ENCODE measurements at places on chromosomes 12 and 14.

DNA sequence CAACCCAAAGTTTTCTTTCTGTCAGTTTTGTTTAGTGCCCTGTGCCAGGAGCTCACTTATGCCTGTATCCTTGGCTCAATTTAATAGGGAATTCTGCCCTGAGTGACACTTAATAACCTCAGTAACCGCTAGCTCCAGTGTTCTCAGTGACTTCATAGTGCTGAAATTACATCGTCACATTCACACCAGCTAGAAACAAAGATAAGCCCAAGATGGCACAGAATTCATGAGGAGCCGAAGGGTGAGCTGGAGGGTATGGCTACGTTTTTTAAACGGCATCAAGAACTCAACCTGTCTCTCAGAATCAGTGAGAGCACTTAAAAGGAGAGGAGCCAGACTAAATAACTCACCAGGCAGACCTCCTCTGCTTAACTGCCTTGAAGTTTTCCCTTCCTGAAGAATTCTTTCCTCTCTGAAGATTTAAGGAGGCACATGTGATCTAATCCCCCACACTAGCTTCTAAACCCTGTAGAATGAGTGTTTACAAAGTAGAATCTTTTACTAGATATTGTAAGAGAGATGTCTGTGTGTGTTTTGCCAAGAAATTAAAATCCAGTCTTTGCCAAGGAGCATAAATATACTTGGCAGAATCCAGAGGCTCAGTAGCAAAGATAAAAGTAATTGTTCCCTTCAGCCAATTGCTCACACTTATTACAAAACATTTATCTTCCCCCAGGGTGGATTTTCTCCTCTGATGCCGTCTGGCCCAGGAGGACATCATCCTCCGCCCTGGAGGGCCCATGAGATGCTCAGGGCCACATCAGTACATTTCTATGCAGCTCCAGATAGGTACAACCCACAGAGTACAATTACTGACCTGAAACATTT, 37.3 kb downstream of the PTGER2 start:
- no peak for DNase-seq

DNA sequence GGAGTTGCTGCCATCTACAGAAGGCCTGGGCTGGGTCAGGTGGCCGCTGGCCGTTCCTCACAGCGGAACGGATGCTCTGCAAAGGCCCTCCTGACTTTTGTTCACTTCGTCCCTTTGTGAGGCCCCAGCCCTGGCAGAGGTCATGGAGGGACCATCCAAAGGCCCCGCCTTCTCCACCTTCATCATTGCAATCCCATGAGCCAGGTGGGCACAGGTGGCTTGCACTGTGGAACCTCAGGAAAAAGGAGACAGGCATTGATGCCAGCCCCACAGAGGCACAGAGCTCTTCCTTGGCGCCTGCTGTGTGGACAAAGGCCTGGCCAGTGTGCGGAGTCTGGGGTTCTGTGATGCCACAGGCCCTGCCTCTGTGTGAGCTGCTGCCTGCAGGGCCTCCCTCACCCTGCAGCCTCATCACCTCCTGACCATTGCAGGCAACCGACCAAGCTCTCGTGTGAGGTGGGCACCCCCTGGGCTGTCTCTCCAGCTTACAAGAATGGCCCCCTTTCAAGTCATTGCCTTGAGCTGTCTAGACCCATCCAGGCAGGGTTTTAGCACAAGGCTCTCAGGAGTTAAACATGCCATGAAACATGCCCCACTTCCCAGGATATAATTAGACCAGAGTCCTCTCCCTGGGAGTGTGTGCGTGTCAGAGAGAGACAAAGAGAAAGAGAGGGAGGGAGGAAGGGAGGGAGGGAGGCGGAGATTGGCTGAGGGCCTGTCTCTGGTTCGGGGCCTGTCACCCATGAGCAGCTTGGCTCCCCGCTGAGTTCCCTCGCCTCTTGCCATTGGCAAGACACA, 19.3 kb downstream of the NFKBIA start:
- DNase-seq, result peak; percentile 75

GRCh38 chr14:71716041-71716772, 216.0 kb upstream of the RGS6 start:
- no peak for DNase-seq

- no peak for DNase-seq
These were observed 2.3 kb upstream of the NAA30 start for GRCh38 chr14:57388067-57388466.

- DNase-seq, result no peak
These were observed 1.7 kb downstream of the PLEK2 start for GRCh38 chr14:67410313-67410712.

- DNase-seq, result no peak
These were observed 159.6 kb downstream of the CEP128 start for GRCh38 chr14:80781972-80782367.

DNA sequence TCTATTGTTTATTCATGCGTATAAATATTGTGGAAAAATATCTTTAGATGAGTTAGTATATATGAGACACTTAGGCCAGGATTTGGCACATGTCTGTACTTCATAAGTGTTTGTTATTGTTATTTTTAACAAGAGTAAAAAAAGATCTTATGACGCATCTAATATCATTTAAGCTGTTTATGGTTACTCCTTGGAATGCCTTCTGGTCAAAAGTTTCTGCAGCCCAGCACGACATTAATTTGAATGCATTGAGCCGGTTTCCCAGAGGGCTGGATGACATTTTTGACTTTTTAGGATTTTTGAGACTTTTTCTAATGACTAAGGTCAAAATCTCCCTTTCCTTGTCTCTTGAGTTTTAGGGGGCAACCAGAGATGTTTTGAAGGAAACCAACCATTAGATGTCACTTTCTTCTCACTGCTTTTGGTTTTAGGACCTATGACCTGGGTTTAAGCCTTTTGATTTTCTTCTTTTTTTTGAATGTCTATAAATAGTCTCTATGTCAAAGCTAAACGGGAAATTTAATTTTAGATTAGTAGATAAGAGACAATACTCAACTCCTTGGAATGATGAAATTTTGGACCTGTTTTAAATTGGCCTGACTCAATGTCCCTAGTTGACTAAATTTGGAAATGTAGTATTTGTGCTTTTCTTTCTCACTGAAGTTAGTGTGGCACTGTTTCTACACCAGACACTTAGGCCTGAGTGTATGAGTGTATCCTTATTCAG, 215.5 kb downstream of the AEBP2 start:
- DNase-seq, result no peak

DNA sequence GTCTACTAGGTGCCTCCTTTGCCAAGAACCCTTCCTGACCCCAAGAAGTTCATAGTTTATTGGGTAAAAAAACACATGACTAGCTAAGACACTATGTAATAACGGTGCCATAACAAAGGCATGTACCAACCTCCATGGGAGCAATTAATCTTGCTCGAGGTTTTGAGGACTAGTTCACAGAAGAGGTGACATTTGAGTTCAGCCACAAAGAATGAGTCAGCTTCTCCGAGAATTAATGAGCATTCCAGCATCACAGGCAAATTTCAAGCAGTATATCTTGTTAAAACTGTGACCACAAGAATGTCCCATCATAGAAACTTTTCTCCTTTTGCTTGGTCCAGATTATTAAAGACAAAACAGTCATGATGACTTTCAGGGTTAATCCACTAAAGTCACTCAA, 113.0 kb upstream of the RAP1B start:
- no peak for DNase-seq

DNA sequence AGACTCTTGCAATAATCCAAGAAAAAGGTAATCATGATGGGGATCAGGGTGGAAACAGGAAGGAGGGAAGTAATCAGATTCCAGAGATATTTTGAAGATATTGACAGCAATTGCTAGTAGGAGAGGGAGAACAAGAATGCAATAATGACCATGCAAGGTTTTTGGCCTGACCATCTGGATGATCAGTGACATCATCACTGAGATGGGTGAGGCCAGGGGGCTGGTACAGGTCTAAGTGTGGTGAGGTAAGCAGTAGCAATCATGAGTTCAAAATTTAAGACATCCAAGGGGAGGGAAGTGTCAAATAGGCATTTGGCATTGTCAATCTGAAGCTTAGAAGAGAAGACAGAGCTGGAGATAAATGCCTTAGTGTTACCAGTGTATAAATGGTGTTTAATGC, 24.8 kb upstream of the CLMN start:
- no peak for DNase-seq

DNA sequence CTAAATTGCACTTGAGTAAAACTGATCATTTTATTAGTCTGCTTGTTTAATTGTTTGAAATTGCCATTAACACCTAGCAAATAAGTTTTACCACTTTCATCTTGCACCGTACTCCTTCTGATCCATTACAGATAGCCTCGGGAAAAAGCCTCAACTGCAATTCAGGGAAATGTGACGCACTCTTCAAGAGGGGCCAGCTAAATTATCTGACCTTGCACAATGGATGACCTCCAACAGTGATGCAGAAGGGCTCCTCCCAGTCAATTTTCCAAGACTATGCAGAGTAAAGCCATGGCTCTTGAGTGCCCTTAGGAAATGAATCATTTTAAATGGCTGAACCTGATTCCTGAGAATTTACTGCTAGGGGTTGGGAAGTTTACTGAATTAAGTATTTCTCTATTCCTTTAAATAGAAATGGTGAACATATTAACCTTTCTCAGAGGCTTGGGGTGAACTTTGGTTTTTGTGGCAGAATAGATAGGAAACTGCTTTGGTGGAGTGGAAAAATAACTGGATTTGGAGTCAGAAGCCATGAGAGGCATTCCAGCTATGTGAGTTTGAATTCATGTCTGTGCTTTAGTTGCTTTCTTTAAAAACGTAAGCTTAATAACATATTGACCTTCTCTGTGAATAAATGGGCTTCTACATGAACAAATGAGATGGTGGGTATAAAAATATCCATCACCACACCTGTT, 64.8 kb upstream of the OVCH1 start:
- DNase-seq, result peak; percentile 33

DNA sequence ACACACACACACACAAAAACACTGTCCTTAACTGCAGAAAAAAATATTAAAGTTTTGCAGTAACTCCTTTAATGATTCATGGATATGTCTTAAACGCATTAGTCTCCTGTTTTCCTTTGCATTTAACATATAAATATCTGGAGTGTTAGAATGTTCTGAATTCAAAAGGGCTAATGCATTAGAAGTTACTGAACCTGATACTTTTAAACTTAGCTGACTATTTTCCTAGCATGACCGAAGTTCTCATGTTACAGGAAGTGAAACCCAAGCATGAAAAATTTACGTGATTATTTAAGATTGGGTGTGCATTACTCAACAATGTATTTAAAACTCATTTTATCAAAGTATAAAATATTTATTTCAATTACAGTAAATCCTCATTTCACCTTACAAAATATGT, 791.2 kb downstream of the FLRT2 start:
- no peak for DNase-seq

DNA sequence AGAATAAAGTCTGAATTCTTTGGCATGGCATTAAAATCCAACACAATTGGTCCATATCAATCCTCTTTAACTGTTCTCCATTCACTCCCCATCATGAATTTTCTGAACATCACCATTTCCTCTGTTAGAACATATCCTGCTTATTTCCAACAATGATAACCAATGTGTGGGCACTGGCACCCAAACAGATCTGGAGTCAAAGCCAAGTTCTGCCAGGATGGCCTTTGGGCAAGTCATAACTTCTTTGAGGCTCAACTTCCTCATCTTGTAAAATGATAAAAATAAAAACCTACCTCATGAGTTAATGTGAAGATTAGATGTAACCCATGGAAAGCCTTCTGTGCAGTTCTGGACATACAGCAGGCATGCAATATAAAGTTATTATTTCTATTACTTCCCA, 12.5 kb downstream of the PAWR start:
- no peak for DNase-seq

- DNase-seq, result peak; percentile 13
These were observed 41.2 kb downstream of the SH2B3 start for GRCh38 chr12:111446631-111447570.

DNA sequence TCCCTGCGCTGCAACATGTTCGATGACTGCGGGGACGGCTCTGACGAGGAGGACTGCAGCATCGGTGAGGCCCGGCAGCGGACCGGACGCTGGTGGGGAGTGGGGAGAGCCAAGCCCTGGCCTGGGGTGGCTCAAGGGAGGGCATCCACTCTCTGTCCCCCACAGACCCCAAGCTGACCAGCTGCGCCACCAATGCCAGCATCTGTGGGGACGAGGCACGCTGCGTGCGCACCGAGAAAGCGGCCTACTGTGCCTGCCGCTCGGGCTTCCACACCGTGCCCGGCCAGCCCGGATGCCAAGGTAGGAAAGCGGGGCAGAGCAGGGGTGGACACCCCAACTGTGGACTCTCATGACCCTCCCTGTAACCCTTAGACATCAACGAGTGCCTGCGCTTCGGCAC, 11.4 kb upstream of the NXPH4 start:
- no peak for DNase-seq

DNA sequence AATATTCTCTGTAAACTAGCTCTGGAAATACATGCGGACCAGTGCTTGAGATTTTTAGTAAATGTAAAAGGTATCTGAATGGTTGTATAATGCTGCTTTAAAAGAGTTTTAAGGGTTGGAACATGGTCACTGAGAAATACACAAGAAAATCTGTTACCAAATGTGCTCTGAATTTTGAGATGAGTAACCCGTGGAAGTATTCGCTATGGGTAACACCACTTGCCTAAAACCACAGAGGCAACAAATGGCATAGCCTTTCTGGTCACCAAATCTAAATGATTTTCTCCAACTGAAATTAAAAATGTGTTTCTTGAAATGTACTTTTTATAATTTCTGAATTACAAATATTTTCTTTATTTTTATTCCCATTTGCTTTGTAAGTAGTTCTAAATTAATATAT, 745.7 kb downstream of the DIO2 start:
- DNase-seq, result no peak

DNA sequence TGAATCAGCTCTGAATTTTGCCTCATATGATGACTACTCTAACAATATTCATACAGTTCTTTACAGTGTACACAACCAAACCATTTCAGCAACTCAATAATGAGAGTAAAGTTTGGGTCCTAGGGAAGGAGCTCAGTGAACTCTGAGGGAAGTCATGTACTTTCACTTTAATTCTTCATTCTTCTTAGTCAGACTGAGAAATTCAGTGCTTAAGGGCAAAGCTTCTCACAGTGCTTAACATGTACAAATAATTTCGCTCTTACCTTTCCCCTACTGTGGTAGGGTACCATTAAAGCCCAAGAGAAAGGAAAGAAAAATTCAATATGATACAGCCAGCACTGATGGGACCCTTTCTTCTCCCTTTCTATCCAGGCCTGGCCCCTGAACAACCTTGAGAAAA, 435.0 kb downstream of the NELL2 start:
- no peak for DNase-seq

All from body of pancreas (tissue), 4 donors.